ENCODE measurements at places on chromosomes 12 and 14.

DNA sequence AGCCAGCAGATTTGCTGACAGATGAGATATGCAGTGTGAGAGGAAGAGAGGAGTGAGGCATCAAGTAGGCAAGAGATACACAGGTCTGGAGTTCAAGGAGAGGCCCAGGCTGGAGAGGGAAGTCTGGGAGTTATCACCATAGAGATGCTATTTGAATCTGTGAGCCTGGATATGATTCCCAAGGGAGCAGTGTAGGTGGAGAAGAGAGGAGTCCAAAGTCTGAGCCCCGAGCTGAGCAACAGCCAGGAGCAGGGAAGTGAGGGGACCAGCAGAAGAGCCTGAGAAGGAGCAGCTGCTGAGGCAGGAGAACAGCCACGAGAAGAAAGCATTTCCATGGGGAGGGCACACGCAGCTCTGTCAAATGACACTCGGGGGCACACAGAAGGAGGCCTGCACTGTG lies 20.2 kb upstream of the NXPH4 start:
- DNase-seq: no peak

GRCh38 chr14:62694075-62694474 lies 351.2 kb downstream of the KCNH5 start:
- peak; percentile 27 for DNase-seq

DNA sequence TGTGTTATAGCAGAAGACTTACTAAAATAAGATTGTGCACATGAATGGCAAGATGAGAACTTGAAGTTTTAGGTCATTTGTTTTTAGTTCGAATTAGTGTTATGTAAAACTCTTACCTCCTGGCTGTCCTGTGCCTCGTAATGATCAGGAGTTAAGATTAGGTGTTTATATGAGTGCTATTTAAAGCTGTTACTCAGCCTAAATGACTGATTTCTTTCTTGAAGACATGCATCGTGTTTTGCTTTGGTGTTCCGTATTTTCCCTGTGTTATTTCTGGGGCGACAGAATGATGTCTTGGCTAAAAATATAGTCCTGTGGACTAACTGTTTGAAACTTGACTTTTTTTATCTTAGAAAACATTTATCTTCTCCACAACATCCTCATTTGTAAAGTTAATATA lies 22.1 kb downstream of the SCYL2 start:
- no peak for DNase-seq

GRCh38 chr12:22190969-22191368 lies 143.5 kb downstream of the ST8SIA1 start:
- no peak for DNase-seq

DNA sequence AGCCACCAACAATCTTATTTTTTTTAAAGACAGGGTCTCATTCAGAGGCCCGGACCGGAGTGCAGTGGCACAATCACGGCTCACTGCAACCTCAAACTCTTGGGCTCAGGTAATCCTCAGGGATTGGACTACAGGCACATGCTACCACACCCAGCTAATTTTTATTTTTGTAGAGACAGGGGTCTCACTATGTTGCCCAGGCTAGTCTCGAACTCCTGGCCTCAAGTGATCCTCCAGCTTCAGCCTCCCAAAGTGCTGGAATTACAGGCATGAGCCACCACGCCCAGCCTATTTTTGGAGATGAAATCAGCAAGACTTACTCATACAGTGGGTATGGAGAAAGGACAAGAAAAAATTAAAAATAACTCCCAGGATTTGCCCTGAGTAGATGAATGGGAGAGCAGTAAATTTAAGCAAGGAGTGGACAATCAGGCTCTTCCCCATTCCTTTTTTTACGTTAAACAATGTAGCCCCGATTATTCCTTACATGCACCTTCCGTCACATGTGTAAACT lies 13.2 kb downstream of the FMNL3 start:
- peak; percentile 51 for DNase-seq

DNA sequence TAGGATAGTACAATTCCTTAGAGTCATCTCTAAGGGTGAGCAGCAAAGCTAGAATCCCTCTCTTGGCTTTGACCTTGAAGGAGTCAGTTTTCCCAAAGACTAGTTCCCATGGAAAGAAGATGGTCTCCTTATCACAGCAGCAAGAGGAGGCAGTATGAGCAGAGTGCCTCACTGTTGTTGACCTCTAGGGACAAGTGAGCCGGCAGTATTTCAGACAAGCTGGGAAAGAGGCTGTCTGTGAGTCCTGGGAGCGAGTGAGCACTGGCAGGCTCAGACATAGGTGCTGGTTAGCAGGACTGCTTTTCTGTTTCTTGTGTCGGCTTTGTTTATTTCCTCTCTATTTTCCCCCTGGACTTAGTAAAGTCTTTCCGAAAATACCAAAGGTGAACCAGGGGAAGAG lies 60.7 kb downstream of the NTF3 start:
- DNase-seq: no peak
